ENCODE measurements at places on chromosomes 1 and 21.

DNA sequence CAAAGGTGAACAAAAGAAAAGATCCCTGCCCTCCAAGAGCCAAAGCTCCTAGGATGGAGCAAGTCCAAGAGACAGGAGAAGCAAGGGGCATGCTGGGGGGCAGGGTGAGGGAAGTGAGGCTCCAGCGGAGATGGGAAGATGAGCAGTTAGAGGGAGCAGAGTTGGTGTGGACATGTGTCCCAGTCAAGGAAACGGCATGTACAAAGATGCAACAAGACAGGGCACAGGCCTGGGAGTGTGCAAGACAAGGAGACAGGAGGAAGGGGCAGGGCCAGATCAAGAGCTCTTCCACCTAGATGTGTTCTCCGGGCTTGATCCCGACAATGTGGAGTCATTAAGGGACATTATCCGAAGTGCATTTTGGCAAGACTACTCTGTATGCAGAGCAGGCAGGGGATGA, 82.1 kb downstream of the CAPZB start:
- no peak for DNase-seq

DNA sequence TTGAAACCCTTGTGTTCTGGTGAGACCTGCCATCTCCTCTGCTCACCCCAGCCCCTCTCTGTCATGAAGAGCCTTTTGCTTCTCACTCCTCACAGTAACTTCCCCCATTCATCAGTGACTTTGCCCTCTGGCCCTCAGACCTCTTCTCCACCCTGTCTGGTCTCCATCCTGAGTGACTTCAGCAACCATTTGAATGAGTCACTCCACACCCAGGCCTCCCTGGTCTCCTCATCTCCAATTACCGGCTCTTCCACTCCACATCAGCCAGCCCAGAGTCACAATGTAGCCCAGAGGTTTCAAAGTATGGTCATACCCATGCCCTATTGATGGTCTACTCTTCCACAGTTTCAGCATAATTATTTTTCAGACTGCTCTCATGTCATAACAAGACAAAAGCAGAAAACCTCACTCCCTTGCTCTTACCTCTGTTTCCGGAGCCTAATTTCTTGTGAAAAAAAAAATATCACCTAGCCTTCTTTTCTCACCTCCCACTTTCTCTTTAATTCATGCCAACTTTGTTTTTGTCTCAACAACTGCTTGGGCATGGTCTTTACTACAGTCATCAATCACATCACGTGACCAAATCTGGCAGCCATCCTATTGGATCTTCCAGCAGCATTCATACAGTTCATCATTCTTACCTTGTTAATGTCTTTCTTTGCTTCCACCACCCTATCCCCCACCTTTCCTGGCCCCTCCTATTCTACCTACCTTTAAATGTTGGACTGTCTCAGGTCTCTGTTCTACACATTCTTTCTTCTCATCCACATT, 35.6 kb upstream of the NEK7 start:
- DNase-seq = no peak

DNA sequence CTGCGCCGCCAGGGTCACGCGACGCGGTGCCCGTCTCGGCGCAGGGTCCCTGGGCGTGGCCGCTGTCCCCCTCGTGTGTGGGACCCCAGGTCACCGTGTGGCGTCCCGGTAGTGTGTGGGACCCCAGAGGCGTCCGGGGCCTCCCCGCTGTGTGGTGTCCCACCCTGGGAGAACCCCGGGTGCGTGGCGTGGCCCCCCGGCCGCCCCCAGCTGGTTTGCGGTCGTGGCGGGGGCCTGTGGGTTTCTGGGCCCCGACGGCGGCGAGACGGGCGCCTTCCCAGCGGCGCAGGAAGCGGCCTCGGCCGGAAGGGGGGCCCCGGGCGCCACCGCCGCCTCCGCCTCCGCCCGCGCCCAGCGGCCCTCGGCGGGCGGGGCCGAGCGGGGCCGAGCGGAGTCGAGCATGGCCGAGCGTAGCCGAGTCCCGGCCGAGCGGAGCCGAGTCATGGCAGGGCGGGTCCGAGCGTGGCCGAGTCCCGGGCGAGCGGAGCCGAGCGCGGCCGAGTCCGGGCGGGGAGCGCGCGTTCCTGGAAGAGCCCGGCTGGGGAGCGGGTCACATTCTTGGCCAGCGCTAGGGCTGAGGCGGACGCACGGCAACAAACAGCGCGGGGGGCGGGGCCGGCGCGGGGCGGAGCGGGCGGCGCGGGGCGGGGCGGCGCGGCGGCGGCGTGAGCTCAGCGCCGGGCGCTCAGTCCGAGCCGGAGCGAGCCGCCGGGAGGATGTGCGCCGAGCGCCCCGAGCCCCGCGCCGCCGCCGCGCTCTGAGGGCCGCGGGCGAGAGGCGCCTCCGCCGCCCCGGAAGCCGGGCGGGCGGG, 568 bp upstream of the SKI start:
- DNase-seq = peak; percentile 79

- no peak for DNase-seq
Observed at GRCh38 chr1:175206687-175207086, 14.1 kb upstream of the KIAA0040 start.

DNA sequence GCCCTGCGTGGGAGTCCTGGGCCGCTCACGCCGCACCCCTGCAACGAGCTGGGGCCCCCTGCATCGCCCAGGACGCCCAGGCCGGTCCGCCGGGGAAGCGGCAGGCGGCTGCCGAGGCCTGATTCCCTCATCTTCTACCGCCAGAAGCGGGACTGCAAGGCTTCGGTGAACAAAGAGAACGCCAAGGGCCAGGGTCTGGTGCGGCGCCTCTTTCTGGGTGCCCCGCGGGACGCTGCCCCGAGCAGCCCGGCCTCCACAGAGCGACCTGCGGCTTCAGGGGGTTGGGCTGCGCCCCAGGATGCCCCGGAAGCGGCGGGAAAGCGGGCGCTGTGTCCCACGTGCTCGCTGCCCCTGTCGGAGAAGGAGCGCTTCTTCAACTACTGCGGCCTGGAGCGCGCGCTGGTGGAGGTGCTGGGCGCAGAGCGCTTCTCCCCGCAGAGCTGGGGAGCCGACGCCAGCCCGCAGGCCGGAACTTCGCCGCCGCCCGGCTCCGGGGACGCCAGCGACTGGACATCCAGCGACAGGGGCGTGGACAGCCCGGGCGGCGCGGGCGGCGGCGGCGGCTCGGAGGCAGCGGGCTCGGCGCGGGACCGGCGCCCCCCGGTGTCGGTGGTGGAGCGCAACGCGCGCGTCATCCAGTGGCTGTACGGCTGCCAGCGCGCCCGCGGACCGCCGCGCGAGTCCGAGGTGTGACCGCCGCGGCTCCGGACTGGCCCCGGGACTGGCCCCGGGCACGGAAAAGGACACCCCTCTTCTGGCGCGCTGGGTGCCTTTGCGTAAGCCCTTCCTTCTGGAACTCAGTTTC, 2.7 kb downstream of the FAM110D start:
- no peak for DNase-seq

DNA sequence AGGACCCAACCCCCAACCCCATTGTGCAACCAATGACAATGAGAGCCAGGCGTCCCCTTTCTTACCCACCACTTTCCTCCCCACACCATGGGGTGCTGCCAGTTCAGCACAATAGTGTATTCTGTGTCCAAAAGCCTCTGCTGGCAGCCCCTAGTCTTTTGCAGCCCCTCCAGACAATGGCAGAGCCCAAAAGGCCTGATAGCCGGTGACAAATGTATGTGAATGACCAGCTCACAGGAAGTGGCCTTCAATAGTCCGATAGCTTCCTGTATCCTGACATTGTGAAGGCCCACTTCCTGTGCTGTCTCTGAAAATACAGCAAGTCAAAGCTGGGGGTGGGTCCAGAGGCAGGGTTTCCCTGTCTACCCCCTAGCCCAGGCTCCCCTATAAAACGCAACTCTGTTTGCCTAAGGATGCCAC, 16.6 kb downstream of the SMIM12 start:
- no peak for DNase-seq

GRCh38 chr1:76191561-76191960, 117.0 kb downstream of the ST6GALNAC3 start:
- DNase-seq = no peak

DNA sequence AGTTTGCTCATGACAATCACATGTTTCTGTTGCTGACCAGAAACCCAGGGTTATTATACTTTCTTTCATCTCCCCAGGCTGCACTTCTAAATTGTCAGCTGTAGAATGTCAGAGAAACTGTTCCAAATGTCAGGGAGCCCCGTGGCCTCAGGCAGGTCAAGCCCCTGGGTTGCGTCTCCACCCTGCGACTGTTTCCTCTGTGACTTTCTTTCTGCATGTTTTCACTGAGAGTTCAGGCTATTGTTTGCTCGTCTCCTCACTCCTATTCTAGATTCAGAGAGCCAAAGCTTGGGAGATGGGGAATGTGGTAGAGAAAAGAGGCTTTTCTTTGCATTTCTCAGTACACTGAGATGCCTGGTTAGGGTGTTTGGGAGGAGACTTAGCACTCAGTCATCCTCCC, 97.4 kb downstream of the CENPF start:
- DNase-seq = no peak

DNA sequence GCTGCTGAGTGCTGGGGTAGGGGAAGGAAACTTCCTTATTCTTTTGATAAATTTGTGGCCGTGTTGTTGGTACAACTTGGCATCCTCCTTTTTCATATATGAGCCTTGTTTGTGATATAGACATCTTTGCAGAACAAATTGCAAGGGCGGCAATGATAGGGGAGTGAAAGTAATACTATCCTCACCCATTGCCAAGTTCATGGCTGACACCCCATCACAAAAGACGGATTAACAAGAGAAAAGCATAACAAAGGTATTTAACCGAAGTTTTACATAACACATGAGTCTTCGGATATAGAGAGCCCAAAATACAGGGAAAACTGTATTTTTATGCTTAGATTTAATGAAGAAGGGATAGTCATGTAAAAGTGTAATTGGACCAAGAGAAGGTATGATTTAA, 86.3 kb upstream of the TMPRSS2 start:
- DNase-seq = no peak

DNA sequence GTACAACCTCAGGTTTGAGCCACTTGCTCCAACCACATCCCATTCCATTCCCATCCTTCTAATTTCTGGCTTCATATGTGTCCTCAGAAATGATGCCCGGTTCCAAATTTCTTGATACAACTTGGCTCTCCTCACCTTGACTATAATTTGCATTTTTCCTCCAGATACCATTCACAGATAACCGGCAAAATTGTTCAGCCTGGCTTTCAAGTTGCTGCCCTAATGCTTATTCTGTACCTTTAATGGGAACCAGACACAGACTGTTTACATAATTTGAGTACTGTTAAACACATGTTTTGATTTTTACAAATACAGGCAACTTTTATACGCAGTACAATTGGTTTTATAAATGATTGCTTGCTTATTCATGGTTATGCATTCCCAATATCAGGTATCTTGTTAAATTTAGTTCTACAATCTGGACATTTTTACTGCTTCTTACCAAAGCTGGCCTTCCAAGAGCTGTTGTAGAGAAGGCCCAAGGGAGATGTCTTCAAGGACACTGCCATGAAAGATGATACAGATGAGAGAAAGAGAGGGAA, 649.5 kb upstream of the CAMK1G start:
- DNase-seq = no peak

GRCh38 chr1:7247158-7247557, 461.9 kb downstream of the CAMTA1 start:
- no peak for DNase-seq

- DNase-seq = no peak
Observed at GRCh38 chr1:211543025-211543424, 35.9 kb downstream of the SLC30A1 start.

DNA sequence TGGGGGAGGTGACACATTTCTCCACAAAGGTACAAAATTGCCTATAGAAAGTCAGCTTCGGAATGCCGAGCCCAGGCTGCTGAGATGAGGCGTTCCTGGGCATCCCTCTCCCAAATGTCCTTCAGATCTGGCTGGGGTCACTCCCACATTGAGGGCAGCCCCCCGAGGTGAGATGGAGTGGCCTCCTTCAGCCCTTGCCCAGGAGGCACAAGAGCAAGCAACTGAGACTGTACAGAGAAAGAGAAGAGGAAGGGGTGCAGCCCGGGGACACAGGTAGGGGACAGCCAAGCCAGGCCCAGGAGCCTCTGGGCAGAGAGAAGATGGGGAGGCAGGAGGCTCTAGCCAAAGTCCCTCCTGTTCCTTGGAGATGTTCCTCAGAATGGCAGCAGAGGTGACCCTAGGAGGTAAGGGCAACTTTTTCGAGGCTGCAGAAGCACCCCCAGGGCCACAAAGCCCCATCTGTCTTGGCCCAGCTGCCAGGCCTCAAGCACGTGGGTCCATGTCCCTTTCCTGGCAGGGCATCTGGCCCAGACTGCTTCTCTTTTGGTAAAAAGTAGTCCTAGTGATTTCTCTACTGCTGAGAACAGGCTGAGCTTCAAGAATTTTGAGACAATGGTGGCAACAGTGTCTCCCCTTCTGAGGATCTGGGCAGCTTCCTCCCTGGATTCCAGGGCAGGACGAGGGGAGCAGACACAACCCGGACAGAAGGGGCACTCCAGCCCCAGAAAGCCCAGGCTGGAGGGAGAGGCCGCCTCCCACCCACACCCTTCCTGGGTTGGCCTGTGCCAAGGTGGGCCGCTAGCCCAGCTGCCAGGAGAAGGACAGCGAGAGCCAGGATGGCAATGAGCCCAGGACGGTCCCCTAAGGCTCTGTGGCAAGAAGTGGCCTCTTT, 68.0 kb downstream of the LRRN2 start:
- DNase-seq = no peak

DNA sequence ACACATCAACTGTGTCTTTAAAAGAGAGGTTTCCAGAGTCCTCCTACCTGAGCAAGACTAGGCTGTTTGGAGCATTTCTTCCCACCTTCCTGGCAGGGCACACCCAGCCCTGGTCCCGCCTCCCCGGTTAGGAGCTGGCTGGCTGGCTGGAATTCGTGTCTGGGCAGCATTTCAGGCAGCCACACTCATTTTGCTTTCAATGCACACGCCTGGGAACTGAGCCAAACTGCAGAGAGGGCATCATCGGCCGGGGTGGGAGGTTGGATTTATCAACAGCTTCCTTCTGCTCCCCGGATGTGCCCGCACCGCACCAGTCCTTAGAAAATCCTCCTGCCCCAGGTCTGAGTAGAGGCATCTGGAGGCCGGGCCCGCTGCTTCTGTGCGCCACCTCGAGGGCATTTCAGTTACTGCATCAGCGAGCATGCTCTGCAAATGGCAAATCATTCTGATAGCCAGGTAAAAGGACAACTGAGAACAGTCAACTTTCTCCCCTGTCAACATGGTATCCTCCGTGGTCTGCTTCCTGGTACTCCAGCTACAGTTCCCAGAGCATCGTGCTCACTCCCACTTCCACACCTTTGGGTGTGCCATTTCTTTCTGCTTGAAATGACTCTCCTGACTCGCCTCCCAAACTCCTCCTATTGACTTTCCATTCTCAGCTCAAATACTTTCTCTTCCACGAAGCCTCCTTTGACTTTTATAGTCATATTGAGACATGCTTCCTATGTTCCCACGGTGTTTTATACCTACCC, 20.6 kb downstream of the TCEA3 start:
- peak; percentile 85 for DNase-seq

Data from stimulated activated CD8-positive, alpha-beta memory T cell treated with anti-CD3 and anti-CD28 coated beads, Interleukin-7, amount 100 ng/mL, for 24 hours (primary cell).